ENCODE measurements at places on chromosomes 4 and X. TPM values are rescaled to one million over a fixed set of nuclear protein-coding genes. Genes with fewer than 3 reads are reported as not detected.

Gene XAGE1B
- polyA plus RNA-seq: not detected

DNA sequence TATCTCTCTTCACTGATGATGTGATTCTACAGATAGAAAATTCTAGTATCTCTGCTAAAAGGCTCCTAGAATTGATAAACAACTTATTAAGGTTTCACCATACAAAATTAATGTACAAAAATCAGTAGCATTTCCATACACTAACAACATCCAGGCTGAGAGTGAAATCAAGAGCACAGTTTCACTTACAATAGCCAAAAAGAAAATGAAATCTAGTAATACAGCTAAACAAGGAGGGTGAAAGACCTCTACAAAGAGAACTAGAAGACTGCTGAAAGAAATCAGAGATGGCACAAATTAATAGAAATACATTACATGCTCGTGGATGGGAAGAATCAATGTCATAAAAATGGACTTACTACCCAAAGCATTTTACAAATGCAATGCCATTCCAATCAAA is 751.9 kb downstream of the FSTL5 start:
- no peak for DNase-seq

- DNase-seq: no peak
These were observed 81.7 kb upstream of the ARHGAP24 start for GRCh38 chr4:85393201-85393600.

Gene PLXNB3
- polyA plus RNA-seq: 1.8 TPM

GRCh38 chrX:154987940-154988339 is 34.6 kb downstream of the F8 start:
- DNase-seq: no peak

Gene OTC
- not detected for polyA plus RNA-seq
